ENCODE measurements at places on chromosomes 1 and 21.

GRCh38 chr1:150410582-150411101, 46.7 kb downstream of the RPRD2 start:
- DNase-seq, result peak; percentile 75

- no peak for DNase-seq
Observed at GRCh38 chr1:55418208-55419000, 203.2 kb upstream of the USP24 start.

DNA sequence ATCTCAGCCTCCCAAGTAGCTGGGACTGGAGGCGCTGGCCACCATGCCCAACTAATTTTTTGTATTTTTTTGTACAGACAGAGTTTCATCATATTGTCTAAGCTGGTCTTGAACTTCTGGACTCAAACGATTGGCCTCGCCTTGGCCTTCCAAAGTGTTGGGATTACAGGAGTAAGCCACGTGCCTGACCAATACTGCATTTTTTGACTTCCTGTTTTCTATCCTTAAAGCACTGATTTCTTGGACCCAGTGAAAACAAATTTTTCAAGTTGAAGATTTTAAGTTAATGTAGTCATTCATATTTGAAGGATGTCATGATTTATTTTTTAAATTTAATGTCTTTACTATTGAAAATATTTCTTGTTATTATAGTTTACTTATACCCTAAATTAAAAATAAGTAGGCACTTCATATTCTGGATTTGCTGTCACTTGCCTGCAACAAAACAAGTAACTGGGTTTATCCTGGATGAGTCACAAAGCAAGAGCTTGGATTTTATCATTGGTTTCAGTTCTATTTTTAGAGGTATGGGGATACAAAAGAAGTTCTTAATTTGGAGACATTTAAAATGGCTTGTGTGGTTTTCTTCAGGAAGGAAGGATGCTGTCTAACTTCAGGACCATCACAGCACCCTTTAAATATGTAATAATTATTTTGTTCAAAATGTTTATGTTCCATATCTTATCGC, 2.2 kb upstream of the VPS45 start:
- peak; percentile 57 for DNase-seq

- peak; percentile 84 for DNase-seq
Observed at GRCh38 chr1:207362962-207363860, 41.7 kb downstream of the CD55 start.

DNA sequence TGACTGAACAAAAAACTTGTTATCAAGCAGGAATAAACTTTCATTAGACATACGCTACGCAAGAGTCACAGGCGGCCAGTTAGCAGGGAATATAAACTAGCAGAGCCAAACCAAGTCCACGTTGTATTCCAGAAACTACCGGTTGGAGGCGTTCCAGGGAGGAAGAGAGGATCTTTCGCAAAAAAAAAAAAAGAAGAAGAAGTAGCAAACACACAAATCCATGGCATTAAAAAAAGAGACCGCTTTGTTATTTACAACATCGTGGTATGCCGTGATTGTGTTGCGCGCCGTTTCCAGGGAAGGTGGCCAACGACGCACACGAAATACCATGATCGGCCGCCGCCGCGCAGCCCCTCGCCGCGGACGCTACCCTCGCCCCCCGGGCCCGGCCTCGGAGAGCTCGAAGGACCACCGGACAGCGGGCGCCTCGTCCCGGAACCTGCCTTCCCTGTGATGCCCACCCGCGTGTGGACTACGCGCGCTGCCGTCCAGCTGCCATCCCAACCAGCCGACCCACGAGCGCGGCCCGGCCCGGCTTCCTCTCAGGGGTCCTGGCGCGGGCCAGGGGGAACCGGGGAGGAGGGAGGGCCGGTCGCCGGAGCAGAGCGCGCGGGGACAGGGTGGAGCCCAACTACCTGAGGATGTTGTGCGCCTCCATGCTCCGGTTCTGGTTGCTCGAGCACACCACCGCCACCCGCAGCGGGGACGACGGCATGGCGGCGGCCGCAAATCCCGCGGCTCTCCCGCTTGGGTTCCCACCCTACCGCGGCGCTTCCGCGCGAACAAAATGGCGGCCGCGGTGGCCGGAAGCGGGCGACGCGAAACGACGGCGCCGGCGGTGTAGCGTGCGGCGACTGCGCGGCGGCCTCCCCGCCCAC, 581 bp downstream of the SSU72 start:
- peak; percentile 75 for DNase-seq

DNA sequence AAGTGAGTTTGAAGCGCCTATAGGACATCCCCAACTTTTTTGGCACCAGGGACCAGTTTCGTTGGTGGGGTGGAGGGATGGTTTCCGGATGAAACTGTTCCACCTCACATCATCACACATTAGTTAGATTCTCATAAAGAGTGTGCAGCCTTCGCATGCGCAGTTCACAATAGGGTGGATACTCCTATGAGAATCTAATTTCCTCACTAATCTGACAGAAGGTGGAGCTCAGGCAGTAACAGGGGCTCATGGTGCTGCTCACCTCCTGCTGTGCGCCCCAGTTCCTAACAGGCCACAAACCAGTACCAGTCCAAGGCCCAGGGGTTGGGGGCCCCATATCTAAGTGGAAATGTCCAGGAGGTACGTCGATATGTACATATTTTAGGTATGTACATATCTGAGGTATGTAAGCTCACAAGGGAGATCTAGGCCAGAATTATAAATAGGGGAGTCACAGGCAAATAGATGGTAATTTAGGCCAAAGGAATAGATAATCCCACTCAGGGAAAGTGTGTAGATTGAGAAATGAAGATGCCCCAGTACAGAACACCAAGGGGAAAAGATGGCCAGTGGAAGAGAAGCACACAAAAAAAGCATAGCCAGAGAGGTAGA, 27.5 kb upstream of the RASAL2 start:
- DNase-seq, result no peak

GRCh38 chr1:232890340-232890943, 60.0 kb upstream of the NTPCR start:
- DNase-seq, result peak; percentile 6

GRCh38 chr21:26842300-26842699, 2.9 kb downstream of the ADAMTS1 start:
- DNase-seq, result peak; percentile 63

- DNase-seq, result no peak
Observed at GRCh38 chr1:199096591-199096990, 457.8 kb downstream of the PTPRC start.

DNA sequence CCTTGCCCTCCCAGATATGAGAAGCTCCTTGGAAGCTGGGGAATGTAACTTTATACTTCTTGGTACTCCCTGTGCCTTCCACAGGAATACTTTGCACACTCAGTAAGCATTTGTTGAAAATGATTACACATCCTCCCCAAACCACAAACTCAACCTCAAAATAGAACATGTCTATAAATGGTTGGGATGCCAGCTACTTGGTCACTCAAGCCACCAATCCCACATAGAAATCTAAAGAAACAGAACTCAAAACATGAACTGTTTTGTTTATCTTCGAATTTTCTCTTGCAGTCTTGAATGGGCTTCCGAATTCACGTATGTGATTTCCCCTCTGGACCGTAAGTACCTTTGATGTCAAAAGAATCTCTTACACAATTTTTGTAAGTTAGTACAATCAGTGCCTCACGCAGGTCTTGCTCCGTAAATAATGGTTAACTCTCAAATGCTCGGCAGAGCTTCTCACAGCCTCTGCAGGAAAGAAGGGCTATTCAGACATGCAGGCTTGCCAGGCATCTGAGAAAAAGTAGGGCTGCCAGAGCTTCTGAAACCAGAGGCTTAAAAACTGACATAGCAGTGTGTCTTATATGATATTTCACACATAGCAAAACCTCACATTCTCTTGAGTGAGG, 26.9 kb downstream of the SORT1 start:
- DNase-seq, result peak; percentile 95
